H4 (cell line): ENCODE measurements at places on chromosomes 7 and 10. TPM values are rescaled to one million over a fixed set of nuclear protein-coding genes. Genes with fewer than 3 reads are reported as not detected.

- DNase-seq, result no peak
These were observed 15.3 kb upstream of the CFAP69 start for GRCh38 chr7:90229682-90230081.

DNA sequence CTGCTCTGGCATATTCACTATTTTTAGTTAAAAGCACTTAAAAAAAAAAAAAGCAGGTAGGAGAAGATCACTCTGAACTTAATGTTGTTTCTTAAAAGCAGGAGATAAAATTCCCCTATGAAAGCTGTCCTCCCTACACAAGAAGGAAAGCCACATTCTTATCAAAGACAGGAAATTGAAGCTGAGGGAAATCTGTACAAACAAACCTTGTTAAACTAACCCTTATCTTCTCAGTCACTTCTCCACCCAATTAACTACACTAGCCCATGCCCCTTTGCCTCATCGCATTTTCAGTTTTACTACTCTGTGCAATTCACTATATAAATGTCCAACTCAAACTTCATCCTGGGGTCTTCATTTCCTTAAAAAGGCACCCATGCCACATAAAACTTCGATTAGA, 2.7 kb upstream of the CDCA7L start:
- no peak for DNase-seq

SAP25 gene
- not detected in 2 replicates for total RNA-seq

RGS10 gene
- 28.7 and 36.2 TPM in 2 replicates for total RNA-seq
